Activated T-helper 9 cell treated with anti-CD3 and anti-CD28 coated beads, Interleukin-2, amount 50 U/mL, for 16 hours (primary cell): ENCODE measurements at places on chromosomes 16 and 17.

- no peak for DNase-seq
These were observed 87.9 kb downstream of the OR1D5 start for GRCh38 chr17:2975469-2975958.

DNA sequence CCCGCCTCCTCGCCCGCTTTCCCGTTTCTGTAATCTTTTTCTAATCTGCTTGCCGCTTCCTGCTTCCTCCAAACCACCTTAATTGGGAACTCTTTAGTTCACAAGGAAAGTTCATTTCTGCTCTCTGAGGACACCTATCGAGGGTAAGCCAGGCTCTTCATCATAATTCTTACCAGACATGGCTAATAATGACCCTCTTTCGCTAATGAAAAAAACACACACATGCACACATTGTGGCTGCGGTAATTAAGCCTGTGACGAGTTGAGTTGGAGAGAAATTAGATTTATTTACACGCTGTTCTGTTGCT lies 100.6 kb downstream of the ZNF423 start:
- no peak for DNase-seq

GRCh38 chr17:63780507-63780906 lies 6.5 kb downstream of the DDX42 start:
- no peak for DNase-seq

DNA sequence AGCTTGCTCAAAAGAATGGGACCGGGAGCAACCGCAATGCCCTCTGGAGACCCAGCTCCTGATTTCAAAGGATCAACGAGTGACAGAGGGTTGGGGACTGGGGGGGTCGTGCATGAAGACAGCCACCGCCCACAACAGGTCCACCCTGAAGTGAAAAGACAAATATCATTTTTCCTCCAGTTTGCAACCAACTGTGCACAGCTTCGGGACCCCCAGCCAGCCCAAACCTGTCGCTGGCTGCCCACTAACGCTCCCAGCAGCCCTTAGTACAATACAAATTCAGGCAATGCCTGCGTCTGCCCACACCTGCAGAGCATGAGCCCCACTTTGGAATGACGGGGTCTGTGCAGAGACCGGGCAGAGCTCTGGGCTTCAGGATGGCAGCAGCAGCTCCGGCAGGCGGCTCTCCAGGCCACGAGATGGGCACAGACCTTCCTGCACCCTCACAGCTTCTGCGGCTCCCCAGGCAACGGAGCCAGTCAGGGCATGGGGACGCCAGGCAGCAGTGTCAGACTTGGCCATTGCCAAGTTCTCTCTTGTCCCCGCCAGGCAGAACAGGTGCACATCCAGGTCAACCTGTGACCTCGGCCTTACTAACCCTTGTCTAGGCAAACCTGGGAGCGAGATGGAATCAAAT lies 60.1 kb downstream of the TBC1D16 start:
- DNase-seq = no peak

GRCh38 chr16:14569213-14569612 lies 60.8 kb downstream of the PARN start:
- DNase-seq = no peak

GRCh38 chr16:28913946-28914724 lies 10.9 kb downstream of the RABEP2 start:
- no peak for DNase-seq

DNA sequence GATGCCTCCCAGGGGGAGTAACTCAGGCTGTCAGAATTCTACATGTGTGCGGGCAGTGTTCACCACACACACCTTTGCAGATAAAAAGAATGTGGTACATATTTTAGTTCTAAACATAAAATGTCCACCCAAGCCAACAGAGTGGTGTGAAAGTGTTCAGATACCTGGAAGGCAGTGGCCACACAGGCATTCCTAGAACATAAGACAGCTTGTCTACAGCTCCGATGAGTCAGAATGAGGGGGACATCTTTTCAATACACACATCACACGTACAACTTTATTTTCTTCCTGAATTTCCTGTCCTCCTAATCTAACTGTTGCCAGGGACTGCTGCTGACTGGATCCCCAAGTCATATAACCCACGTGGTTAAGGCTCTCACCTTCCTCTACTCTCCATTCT lies 142.3 kb downstream of the ZFHX3 start:
- DNase-seq = no peak

DNA sequence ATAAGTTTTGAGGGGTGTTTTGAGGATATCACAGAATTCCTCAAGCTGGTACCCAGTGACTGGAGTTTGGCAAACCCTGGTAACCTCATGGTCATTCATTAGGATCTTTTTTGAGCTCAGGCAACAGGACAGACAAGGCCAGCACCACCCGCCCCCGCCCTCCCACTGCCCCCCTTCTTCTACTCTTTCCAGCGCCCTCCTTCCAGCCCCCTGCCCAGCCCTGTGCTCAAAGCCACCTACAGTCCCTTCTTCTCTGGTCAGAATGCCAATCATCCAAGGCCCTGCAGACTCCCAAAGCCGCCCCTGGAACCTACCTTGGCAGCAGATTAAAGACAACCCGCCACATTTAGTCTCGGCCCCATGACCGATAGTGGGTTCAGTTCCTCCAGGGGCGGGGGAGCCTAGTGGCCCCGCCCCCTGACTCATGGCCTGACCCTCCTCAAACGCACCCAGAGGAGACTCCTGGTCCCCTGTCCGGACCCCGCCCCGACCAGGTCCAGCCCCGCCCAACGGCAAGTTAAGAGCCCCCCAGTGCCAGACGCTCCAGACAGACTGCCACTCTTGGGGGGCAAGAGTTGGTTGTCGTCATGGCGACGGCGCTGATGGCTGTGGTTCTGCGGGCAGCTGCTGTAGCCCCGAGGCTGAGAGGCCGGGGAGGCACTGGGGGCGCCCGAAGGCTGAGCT lies at the start of gene NAGS:
NAGS (plus strand) TSS at position 546 of the 684 bp plus-strand sequence; CDS start at position 588, 42 bp downstream.
- no peak for DNase-seq

DNA sequence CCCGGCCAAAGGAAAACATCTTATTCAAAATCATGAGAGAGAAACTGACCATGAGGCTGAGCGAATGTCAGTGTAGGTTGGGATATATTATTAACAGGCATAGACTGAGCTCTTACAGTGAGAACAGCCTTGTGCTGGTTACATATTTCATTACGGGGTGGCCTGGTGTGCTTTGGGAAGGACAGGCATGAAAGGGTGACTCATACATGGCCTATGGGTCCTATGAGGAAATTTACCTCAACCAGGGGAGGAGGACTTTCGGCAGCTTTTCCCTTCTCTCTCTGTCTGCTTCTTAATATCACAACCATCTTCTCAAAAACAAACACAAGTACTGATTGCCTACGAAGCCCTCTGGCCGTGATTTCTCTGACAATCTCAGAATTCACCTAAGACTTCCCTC lies 579.1 kb downstream of the CDH13 start:
- DNase-seq = no peak

DNA sequence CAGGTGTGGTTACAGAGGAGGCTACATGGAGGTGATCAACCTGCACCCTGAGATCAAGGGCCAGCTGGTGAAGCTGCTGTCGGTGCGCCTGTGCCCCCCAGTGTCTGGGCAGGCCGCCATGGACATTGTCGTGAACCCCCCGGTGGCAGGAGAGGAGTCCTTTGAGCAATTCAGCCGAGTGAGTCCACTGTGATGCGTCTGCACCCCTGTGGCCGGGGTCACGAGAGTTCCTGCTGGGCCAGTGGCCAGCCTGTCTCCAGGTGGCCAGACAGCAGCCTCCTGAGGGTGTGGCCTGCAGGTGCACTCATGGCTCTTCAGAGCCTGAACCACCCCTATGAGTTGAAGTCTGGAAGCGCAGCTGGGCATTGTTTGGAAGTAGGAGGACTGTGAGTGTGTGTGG lies 38.1 kb downstream of the GPT2 start:
- DNase-seq = no peak

GRCh38 chr17:42853004-42853403 lies 2.0 kb downstream of the AOC3 start:
- no peak for DNase-seq

DNA sequence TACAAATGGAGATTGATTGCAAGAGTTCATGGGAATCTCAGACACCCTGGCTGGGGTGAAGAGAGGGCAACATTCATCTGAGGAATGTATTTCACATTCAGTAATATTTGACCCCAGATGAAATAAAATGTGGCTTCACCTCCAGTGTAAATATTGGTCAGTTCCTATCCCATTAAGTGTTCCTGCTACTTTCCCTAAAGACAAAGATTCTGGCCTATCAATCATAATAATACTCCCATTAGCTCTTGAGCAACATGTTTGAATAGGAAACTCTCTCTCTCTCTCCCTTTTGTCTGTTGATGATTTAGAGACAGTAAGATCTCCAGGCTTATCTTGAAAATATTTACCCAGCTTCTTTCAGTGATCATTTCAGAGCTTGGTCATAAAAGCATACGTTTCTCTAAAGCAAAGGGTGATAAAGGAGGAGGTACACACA lies 70.1 kb downstream of the KCNJ2 start:
- DNase-seq = no peak

DNA sequence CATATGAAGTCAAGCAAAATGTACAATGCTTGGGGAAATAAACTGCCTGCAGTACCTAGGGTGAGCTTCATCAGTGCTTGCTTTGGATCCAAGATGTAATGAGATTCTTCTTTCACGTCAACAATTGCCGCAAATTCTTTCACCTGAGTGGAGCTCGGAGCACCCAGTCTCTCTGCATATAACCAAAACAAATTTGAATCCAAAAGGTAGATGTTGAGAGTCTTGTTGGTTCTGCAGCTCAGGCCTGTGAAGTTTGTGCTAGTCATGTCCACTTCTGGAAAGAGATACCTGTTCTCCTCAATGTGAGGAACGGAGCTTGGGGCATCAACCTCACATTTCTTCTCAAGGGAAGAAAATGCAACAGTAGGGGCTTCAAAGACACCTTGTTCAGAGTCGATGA lies 23.0 kb downstream of the SNN start:
- no peak for DNase-seq

DNA sequence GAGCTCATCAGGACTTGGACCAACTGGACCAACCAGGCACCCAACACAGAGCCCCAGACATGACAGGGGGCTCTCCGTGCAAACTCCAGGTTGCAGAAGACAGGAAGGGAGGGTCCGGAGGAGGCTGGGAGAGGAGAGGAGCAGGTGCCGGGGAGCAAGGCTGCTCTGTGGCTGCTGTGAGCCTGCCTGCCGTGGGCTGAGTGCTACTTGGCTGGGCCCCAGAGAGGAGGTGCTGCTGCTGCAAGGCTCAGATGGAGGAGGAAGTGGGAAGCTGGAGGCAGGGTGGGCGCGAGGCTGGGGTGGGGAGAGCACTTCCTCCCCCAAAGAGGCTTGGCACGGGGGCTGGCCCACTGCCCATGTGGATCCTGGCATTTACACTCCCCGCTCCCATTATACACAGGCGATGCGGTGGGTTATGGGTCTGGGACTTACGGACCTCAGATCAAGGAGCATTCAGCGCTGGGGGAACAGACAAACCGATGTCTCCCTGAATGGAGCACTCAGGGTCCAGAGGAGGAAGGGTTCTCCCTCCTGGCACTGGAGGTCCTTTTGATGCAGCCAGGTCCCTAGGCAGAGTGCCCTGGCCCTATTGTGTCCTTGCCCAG lies 15.9 kb downstream of the EPOP start:
- no peak for DNase-seq

DNA sequence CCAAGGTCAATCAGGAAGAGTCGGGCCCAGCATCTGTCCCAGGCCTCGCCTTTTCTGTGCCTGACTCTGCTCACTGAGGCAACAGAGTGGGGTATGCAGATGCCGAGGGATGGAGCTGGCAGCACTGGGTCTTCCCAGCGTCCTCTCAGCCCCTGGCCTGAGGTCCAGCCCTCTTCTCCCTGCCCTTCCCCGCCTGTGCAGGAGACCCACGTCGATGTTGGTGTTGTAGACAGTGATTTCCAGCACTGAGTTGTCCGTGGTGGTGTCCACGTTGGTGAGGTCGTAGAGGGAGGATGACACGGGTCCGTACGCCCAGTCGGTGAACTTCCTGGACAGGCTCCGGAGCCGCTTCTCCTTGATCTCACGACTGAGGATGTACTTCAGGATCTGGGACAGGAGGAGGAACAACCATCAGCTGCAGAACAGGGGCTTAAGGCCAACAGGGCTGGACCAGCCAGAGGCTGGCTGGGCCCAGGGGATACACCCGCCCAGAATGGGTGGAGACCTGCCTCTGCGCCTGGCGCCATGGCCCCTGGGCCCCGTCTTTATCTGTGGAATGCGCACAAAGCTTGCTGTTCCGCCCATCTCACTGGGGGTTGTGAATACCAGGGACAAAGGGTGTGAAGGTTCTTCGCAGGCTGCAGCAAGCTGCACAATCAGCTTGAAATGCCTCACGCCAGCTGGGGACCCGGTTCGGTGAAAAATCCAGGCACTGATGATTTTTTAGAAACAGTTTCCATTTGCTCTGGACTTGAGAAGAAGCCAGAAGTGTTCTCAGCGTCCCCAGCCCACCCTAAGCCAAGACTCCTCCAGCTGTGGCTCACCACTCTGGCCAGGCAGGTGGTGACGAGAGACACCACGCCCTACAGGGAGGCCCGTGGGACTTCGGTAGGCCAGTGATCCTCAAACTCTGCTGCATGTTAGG lies 27.5 kb downstream of the TRPV3 start:
- DNase-seq = no peak

DNA sequence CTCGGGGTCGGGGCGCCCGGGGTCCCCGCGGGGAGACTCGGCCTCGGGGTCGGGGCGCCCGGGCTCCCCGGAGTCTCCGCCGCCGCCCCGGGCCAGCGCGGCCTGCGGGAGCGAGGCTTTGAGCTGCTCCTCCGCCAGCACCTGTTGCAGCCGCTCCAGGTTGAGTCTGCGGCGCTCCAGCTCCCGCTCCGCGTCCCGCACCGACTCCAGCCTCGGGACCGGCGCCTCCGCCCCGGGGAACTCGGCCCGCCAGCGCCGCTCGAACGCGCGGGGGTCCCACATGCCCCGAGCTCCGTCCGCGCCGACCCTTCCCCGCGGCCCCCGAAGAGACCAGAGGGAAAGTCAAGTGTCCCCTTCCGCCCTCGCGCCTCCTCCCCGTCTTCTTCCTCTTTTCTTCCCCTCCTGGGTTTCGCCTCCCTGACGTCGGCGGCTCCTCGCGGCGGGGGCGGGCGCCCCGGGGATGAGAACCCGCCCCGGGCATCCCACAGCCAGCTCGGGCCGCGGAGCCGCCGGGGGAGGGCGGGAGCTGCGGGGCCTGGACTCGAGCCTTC lies 40.8 kb upstream of the BHLHA9 start:
- peak; percentile 18 for DNase-seq

DNA sequence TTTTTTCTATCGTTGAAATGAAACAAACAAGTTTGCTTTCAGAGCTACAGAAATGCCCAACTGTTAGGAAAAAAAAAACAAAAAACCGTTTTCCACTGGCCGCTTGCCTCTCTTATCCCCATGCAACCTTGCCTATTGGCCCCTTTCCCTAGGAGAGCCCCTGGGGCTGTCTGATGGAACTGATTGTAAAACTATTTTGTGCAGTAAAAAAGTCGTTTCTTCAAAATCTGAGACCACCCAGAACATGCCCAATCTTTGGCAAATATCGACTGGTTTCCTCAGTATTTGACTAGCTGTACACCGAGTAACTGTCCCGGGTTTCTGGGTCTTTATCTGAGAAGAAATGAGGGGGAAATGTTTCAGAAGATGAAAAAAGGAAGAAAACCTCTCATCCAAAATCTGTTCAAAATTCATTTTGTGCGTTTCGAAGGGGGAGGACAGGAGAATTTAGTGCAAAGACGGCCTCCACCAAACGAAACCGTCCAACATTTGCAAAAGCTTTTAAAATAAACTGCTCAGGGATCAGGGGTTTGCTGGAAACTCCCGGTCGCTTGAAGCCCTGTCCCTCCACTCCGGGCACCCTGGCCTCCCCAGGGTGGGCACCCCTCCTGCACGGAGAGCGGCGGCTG lies 1.1 kb upstream of the GNAO1 start:
- DNase-seq = no peak
